ENCODE measurements at places on chromosomes 2 and 18.
A peak's percentile ranks its signal among the peaks of the same experiment; 100 is the strongest.

DNA sequence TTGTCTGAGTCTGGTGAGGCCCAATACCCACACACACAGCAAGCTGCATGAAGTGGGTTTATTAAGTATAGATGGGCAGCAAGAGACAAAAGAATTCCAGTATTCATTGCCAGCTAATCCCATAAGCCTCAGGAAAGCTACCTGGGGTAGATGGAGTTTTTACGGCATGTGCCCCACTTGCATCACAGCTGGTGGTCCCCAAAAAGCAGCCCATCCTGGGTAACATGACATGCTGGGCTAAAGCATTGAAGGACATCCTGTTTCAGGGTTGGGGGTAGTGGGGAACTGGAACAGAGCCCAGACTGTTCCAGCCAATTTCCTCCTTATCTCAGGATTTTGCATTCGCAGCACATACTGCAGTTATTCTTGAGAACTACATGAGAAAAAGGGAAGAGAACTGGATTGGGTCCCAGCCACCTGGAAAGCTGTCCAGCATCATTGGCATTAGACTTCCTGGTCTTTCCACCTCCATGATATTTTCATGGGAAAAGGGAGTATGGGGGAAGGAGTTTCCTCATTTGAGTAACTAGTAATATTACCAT, 240.1 kb upstream of the MMADHC start:
- DNase-seq, result no peak

GRCh38 chr18:8948471-8949149, 153.9 kb upstream of the NDUFV2 start:
- no peak for DNase-seq

DNA sequence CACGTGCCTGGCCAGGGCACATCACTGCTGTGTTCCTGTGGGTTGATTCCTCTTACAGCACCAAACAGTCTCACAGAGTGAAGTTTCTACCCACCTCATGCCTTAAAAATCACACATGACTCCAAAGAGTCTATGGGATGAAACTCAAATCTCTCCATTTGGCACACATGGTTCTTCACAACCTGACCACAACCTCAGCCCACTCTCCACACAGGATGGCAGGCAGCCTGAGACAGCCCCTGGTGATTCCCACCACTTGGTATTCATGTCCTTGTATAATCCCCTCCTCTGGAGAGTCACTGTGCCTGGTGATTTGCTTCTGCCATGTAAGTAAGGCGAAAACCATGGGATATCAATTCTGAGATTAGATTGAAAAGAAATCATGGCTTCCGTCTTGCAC, 46.2 kb downstream of the LBH start:
- DNase-seq, result no peak

GRCh38 chr2:233039846-233040530, 7.5 kb downstream of the NEU2 start:
- no peak for DNase-seq

GRCh38 chr2:73255007-73255644, 21.0 kb downstream of the CCT7 start:
- DNase-seq, result no peak

DNA sequence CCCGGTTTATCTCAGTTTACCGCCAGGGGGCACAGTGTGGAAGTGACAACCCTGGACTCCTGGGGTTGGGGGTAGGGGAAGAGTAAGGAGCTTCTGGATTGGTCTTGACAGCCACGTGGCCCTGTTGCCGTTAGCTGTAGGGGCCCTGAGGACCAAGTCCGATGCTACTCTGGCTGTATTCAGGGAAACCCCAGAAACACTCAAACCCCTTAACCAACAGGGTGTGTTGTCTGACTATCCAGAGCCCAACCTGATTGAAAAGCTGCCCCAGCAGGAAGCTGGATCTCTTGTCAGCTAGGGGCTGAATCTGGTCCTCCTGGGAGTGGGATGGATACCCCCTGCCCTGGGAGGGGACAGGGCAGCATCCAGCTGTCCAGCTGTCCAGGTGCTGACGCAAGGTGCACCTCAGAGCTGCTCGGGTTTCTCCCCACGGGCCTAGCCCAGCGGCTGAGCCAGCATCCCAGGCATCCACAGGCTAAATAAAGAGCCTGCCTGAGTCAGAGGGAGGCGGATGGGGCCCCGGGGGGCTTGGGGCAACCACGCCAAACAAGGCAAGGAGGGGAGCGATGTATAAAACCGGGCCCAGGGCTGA, 3.1 kb upstream of the GMPPA start:
- peak; percentile 79 for DNase-seq

DNA sequence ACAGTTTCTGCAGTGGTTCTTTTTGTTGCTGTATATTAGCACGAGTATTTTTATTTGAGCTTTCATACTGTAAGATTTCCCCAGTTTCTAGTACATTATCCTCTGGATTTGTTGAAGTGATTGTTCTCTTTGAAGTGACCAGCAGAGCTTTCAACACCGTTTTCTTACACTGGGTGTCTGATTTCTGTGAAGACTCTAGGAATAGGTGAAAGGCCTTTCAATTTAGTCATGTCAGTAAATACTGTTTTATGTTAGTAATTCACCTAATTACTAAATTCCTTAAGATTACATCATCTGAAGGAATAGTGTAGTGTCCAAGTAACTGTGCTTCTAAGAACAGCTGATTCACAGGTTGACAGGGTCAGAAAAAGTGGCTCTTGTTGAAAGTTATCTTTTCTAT, 2.3 kb downstream of the PPM1B start:
- DNase-seq, result no peak

DNA sequence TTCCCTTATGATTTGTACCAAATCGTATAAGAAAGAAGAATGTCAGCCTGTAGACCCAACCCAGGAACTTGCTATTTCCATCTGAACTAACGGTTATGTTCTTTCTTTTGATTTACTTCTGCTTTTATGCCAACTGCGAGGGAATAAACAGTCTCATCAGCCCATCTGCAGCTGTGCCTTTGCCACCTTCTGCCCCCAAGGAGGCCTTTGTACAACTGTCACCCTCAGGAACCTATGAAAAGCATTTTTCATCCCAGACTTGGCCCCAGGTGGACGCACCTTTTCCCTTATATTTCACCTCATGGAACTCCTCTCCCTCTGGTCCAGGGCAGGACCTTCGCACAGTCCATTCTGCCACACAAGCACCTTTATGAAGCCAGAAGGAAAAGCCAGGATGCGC, 109.8 kb downstream of the AOX1 start:
- DNase-seq, result no peak

GRCh38 chr2:145906354-145906753, 1386.4 kb upstream of the ZEB2 start:
- no peak for DNase-seq

GRCh38 chr2:65499216-65499615, 66.8 kb upstream of the SPRED2 start:
- no peak for DNase-seq

- DNase-seq, result no peak
Observed at GRCh38 chr2:178523596-178524134, 43.4 kb downstream of the PLEKHA3 start.

DNA sequence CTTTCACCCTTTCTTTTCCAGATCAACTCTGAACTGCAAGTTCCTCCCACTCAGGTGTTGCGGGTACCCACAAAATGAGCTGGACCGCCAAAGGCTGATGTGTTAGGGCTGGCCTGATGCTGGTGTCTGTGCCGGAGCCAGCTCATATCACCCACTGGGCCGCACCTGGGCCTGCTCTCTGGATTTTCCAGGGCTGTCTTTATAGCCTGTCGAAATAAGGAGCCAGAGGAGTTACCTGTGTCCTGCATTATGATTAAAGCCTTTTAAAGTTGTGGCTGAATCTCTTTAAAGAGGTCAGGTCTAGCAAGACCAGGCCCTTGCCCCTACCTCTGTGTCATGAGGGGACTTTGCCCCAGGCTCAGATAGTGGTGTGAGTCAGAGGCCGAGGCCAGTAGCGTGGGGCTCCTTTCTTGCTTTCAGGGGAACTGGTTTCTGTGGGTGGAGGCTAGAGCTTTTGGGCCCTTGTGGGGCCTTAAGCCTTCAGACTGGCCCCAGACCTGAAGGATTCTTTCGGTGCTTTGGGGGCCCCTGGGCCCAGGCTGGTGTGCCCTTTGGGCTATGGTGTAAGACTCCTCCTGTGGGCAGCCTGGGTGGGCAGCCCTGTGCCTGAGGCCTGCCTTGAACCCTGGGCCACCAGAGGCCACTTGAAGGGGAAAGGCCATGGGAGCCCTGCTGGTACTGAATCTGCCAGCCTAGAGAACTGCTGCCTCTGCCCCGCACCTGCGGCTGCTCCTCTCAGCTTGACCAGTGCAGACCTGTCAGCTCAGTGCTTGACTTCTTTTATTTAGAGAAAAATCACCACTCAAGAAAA, 21.3 kb downstream of the OTOF start:
- no peak for DNase-seq

GRCh38 chr18:44679914-44680272, 795 bp upstream of the SETBP1 start:
- DNase-seq, result no peak

DNA sequence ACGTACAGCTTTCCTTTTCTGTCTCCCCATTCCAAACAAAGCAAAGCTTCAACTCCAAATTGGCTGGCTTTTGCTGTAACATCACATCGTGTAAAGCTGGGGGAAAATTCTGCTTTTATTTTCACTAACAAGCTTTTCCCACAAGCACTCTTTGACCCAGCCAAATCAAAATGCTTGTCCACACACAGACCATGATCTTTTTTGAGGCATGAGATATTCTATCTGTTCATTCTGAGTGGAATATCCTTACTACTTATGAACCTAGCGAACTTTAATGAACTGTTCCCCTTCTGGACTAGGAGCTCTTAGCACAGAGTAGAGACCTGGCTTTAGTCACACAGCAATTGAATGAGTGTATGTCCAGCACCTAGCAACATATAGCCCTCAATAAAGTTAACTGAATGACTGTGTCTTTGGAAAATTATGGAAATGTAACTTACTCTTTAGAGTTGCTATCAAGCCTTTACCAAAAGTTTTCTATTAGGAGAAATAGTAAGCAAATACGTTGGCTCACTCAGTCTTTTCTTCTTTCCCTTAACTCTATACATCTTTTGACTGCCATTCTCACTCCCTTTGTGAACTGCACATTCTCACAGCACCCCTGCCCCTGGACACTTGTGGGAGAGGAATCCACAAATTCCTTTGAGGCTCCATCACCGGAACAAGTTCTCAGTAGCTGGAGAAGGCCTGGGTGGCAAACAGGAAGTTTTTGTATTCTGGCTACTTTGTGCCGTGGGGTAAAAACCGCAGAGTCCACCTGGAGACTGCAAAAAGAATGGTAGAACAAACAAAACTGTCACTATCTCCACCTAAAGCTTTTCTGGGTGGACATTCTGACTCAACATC, 1.3 kb upstream of the UBE2E3 start:
- no peak for DNase-seq

GRCh38 chr2:71347517-71347916, 15.9 kb downstream of the ZNF638 start:
- DNase-seq, result no peak

DNA sequence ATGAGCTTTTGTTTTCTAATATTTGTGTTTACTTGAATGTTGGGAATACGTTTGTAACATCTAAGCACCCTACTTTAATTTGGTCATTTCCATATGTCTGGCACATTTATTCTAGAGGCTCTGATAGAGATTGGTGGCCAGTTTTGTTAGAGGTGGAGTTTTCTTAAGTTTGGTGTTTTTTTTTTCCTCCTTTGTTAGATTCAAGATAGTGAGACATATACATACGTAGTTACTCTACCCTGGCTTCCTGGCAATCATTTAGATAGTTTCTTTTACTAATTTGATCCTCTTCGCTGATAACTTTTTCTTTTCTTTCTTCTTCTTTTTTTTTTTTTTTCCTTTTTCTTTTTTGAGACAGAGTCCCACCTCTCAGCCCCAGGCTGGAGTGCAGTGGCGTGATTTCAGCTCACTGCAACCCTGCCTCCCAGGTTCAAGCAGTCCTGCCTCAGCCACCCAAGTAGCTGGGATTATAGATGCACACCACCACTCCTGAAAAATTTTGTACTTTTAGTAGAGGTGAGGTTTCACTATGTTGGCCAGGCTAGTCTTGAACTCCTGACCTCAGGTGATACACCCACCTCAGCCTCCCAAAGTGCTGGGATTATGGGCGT, 26.6 kb downstream of the SMCHD1 start:
- DNase-seq, result no peak

- DNase-seq, result no peak
Observed at GRCh38 chr2:190318931-190319554, 583 bp downstream of the HIBCH start.

GRCh38 chr18:77755187-77755586, 505.5 kb downstream of the GALR1 start:
- no peak for DNase-seq

All from nucleus accumbens (tissue), 56 donors.